ENCODE measurements at places on chromosomes 1 and 21. TPM values are rescaled to one million over a fixed set of nuclear protein-coding genes. Genes with fewer than 3 reads are reported as not detected.

- H3K4me1 ChIP-seq: no peaks in the 10 kb centered on the region
- H3K27ac ChIP-seq: no peak overlapping the region
- DNase-seq: peak; percentile 12
- H3K27me3 ChIP-seq: no peaks in the 10 kb centered on the region
- no peaks in the 10 kb centered on the region for H3K36me3 ChIP-seq
Measured at GRCh38 chr1:13550663-13551062, 33.0 kb upstream of the PDPN start.

GRCh38 chr21:32520875-32521735 is 64.2 kb downstream of the TCP10L start:
- peaks cover 36% of the 10 kb centered on the region for H3K4me1 ChIP-seq
- no peaks in the 10 kb centered on the region for H3K27me3 ChIP-seq
- peak overlapping the region; percentile 46 for H3K4me3 ChIP-seq
- H3K27ac ChIP-seq: peak overlapping the region; percentile 96
- DNase-seq: peak; percentile 98

DNA sequence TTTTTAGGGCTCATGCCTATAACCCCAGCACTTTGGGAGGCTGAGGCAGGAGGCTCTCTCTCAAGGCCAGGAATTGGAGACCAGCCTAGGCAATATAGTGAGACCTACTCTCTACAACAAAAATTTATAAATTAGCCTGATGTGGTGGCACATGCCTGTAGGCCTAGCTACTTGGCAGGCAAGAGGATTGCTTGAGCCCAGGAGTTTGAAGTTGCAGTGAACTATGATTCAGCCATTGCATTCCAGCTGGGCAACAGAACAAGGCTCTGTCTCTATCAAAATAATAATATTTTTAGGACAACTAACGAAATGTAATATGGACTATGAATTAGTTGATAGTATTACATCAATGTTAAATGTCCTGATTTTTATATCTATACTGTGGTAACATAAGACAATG is 68.8 kb upstream of the ARID1A start:
- no peak overlapping the region for H3K4me3 ChIP-seq
- H3K36me3 ChIP-seq: no peaks in the 10 kb centered on the region
- peak; percentile 74 for DNase-seq

DNA sequence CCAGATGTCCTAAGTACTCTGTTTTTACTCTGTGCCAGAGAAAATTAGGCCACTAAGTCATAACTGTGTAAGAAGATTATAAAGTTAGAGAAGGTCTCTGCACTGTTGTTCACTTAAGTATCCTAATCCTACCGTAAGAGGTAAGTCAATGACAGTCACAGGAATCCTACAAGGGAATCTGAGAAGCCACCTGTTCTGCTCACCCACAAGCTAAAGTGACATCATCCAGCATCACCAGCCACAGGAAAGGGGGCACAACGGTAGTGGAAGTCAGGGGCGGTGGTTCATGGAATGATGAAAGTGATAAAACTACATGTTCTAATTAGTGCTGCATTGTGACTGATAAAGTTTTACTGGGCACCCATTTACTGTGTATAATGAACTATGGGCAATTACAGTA is 92.7 kb downstream of the PLD5 start:
- H3K4me1 ChIP-seq: no peaks in the 10 kb centered on the region
- H3K27me3 ChIP-seq: no peaks in the 10 kb centered on the region
- DNase-seq: no peak
- no peak overlapping the region for H3K27ac ChIP-seq
- no peaks in the 10 kb centered on the region for H3K36me3 ChIP-seq

GRCh38 chr1:228646717-228647522 is 88.4 kb upstream of the RHOU start:
- H3K36me3 ChIP-seq: no peaks in the 10 kb centered on the region
- H3K4me1 ChIP-seq: no peaks in the 10 kb centered on the region
- H3K4me3 ChIP-seq: peak overlapping the region; percentile 83
- H3K27ac ChIP-seq: peak overlapping the region; percentile 41

- H3K36me3 ChIP-seq: no peaks in the 10 kb centered on the region
- no peak for DNase-seq
- no peaks in the 10 kb centered on the region for H3K27me3 ChIP-seq
Measured at GRCh38 chr1:209924390-209924789, 13.6 kb upstream of the SYT14 start.

DNA sequence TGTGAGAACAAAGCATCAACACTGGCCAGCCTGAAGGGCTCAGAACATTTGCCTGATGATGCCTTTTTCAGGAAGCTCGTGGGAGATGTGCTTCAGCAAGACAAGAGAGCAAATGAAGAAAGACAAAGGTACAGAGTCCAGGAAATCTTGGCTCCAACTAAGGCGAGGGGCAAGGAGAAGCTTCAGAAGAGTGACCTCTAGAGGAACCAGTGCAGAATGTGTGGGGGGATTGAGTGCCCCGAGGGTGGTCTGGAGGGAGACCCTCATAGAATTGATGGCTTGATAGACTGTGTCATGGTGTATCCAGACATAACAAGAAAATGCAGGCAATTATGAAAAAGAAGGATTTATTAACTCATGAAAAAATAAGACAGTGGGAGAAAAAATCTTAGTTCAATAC is 15.3 kb upstream of the NLRP3 start:
- no peak overlapping the region for H3K27ac ChIP-seq
- H3K27me3 ChIP-seq: no peaks in the 10 kb centered on the region
- H3K36me3 ChIP-seq: no peaks in the 10 kb centered on the region

- no peaks in the 10 kb centered on the region for H3K27me3 ChIP-seq
- H3K4me3 ChIP-seq: no peak overlapping the region
- peak; percentile 18 for DNase-seq
- H3K4me1 ChIP-seq: peaks cover 5% of the 10 kb centered on the region
Measured at GRCh38 chr1:12540580-12541273, 77.3 kb downstream of the DHRS3 start.

DNA sequence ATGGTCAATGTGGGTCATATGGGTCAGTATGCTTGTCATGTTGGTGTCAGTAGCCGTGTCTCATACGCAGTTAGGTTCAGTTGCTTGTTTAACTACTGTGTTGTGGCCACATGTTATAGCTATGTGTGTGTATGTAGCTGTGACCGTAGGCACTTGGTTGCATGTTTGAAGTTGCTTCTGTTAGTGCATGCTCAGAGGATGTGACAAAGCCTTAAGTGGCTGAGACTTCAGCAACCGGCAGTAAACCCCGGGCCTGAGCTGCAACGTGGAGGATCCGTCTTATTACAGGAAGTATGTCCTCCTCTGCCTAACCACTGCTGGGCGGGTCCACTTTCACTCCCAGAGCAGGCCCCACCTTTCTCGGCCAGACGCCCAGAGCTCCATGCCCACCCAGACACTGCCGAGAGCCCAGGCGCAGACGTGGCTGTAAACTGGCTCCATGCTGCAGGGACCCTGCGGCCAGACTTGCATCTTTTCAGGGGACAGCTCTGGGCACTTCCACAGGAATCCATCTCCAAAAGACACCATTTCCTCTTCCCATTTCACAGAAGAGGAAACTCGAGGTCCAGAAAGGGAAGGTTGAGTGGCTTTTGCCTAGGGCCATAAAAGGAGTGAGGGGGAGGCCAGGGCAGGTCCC is 2.2 kb downstream of the TCEA3 start:
- H3K4me1 ChIP-seq: peaks cover 21% of the 10 kb centered on the region
- peak overlapping the region; percentile 88 for H3K27ac ChIP-seq
- H3K36me3 ChIP-seq: no peaks in the 10 kb centered on the region

DNA sequence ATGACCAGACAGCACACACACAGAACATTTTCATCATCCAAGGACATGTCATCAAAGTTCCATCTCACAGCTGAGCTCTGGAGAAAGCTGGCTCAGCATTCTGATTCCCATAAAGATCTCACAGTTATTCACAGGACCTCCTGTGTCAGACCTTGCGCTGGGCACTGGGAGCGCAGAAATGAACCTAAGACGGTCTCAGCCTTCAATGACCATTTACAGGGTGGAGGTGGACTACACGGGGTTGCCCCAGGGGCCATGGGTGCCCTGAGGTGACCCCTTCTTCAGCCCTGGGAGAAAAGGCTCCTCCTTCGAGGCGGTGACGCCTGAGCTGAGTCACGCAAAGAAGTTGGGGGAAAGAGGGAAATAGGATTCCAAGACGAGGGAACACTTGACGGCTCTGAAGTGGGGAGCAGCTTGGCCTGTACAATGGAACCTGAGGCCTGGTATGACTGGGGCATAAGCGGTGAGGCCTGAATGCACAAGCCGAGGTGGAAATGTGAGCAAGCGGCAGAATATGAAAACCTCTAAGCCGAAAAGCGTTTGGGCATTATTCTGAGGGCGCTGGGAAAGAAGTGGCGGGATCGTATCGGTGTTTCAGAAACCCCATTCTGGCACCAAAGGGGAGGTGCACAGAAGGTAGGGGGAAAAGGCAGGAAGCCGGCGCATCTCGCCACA is 797 bp downstream of the CC2D1B start:
- peaks cover 6% of the 10 kb centered on the region for H3K36me3 ChIP-seq
- H3K4me3 ChIP-seq: peak overlapping the region; percentile 84
- peak; percentile 82 for DNase-seq
- peak overlapping the region; percentile 78 for H3K27ac ChIP-seq
- peaks cover 6% of the 10 kb centered on the region for H3K4me1 ChIP-seq

DNA sequence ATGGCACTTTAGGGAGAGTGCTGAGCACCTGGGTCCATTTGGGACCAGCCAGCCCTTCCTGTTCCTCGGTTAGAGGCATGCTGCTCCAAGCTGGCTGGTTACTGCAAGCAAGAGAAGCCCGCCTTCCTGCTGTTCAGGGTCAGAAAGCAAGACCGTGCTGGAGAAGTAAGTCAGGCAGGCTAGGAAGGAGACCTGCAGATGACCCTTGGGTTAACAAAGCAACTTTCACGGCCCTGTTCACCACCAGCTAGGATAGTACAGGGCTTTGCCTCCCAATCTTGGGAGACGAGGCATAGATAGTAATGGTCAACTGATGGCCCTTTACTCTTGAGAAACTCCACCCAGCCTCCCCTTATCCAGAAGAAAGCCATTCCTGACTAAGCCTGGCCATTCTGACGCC is 136.1 kb downstream of the DHRS3 start:
- H3K27me3 ChIP-seq: no peaks in the 10 kb centered on the region
- DNase-seq: no peak
- H3K27ac ChIP-seq: no peak overlapping the region
- no peaks in the 10 kb centered on the region for H3K36me3 ChIP-seq
- H3K4me1 ChIP-seq: peaks cover 53% of the 10 kb centered on the region

HMGN1 gene
- 340 TPM for polyA plus RNA-seq

HCRTR1 gene
- polyA plus RNA-seq: not detected

TNFSF4 gene
- 4.2 TPM for polyA plus RNA-seq

LORICRIN gene
- polyA plus RNA-seq: not detected

CD160 gene
- polyA plus RNA-seq: 0.25 TPM

PGLYRP4 gene
- polyA plus RNA-seq: not detected

LHX8 gene
- polyA plus RNA-seq: not detected

CEP350 gene
- 14.9 TPM for polyA plus RNA-seq

BROX gene
- polyA plus RNA-seq: 77.2 TPM

ZBTB17 gene
- 20.5 TPM for polyA plus RNA-seq
